ENCODE measurements at places on chromosomes 16 and 17. TPM values are rescaled to one million over a fixed set of nuclear protein-coding genes. Genes with fewer than 3 reads are reported as not detected.

The TBC1D3I gene
- 1.9 TPM for total RNA-seq

DNA sequence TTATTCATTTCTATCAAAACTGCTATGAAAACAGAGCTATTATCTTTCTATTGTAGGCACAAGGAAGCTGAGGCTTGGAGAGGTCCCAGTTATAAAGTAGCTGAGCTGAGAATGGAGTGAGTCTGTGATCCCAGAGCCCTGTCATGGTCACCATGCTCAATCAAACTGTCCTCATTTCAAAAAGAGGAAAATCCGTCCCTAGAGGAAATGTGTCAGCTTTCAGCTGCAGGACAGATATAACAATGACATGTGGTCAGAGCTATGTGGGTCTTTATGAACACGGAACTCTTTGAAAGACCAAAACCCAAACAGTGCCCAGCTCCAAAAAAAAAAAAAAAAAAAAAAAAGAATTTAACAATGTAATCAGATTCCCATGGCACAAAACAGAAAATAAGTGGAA is 266.1 kb downstream of the XYLT1 start:
- no peaks in the 10 kb centered on the region for H3K27me3 ChIP-seq
- no peak overlapping the region for H3K27ac ChIP-seq
- peaks cover 9% of the 10 kb centered on the region for H3K36me3 ChIP-seq
- no peak overlapping the region for H3K4me3 ChIP-seq

GRCh38 chr16:85637808-85638647 is 24.9 kb downstream of the GSE1 start:
- no peaks in the 10 kb centered on the region for H3K27me3 ChIP-seq
- H3K27ac ChIP-seq, result no peak overlapping the region
- H3K4me3 ChIP-seq, result no peak overlapping the region
- DNase-seq, result no peak
- H3K36me3 ChIP-seq, result no peaks in the 10 kb centered on the region

DNA sequence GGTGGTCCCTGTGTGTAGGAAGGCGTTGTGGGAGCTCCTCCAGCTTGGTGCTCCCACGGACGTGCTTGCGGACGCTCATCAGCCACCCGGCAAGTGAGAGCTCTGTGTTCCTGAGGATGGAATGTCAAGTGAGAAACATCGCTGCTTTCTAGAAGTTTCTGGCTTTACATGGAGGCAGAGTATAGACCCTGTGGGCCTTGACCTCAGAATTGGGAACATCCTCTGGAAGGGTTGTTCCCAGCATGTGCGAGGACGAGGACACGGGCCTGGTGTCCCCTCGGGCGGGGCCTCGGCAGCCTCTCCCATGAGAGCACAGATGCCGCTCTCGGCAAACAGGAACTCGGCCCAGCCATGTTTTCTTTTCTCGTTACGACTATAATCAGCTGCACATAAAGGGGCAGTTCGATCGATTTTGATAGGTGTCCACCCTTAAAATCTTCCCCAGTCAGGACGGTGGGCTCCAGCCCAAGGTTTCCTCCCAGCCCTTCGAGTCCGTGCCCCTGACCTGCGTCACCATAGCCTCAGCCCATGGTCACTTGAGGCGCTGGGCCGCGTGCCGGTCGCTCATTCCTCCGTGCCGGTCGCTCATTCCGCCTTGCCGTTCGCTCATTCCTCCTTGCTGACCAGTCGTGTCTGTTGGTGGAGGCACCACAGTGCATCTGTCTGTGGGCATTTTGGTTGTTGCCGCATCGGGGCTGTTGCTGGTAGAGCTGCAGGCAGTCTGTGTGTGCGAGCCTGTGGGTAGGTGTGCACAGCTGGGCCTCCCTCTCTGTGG is 91.3 kb upstream of the ZNF750 start:
- no peak overlapping the region for H3K4me3 ChIP-seq
- peaks cover 63% of the 10 kb centered on the region for H3K36me3 ChIP-seq
- H3K27ac ChIP-seq, result no peak overlapping the region
- no peaks in the 10 kb centered on the region for H3K4me1 ChIP-seq

DNA sequence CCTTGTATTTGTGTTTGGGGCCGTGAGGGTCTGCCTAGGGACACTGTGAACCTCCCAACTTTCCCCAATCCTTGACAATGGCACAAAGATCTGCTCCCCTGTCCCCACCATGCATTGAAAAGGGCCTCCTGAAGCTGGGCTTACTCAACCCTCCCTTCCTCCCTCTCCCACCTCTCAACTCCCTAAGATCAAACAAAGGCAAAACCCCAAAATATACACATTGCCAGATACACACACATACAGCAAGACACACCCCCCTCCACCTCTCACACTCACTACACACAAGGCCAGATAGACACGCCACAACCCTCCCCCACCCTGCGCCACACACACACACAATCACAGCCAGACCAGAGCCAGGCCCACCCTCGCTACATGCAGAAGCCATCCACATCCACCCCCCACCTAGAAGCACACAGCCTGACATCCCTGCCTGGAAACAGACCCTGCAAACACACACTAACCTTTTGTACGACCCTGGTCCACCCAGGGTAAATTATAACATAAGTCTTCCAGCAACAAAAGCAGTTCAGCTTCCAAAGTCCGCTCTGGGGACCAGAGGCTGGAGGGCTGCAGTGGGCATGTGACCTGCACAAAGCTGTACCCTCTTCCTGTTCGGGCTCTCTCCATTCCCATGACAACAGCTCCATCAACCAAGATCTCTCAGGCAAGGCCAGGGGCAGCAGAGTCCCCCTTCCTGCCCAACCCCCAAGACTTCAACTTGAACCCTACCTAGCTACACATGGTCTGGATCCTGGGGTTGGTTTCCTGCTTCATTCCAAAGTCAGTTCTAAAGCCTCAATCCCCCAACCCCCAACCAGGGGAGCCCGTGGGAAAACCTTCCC is 1.9 kb downstream of the PCGF2 start:
- H3K27me3 ChIP-seq, result peaks cover 32% of the 10 kb centered on the region
- no peak for DNase-seq
- H3K36me3 ChIP-seq, result no peaks in the 10 kb centered on the region
- H3K27ac ChIP-seq, result no peak overlapping the region
- peaks cover 42% of the 10 kb centered on the region for H3K4me1 ChIP-seq

GRCh38 chr17:68458260-68459036 is 1.2 kb upstream of the WIPI1 start:
- no peaks in the 10 kb centered on the region for H3K36me3 ChIP-seq
- peak; percentile 67 for DNase-seq
- peak overlapping the region; percentile 86 for H3K27ac ChIP-seq
- peaks cover 62% of the 10 kb centered on the region for H3K4me1 ChIP-seq
- peak overlapping the region; percentile 92 for H3K4me3 ChIP-seq

Measured in activated CD4-positive, alpha-beta T cell treated with anti-CD3 and anti-CD28 coated beads, Interleukin-2, amount 10 ng/mL, durations not matched to agents 24 days and 14 days (primary cell).